ENCODE measurements at places on chromosomes 7 and 10.

- DNase-seq = no peak
Measured at GRCh38 chr10:29648114-29648982, 13.6 kb upstream of the SVIL start.

DNA sequence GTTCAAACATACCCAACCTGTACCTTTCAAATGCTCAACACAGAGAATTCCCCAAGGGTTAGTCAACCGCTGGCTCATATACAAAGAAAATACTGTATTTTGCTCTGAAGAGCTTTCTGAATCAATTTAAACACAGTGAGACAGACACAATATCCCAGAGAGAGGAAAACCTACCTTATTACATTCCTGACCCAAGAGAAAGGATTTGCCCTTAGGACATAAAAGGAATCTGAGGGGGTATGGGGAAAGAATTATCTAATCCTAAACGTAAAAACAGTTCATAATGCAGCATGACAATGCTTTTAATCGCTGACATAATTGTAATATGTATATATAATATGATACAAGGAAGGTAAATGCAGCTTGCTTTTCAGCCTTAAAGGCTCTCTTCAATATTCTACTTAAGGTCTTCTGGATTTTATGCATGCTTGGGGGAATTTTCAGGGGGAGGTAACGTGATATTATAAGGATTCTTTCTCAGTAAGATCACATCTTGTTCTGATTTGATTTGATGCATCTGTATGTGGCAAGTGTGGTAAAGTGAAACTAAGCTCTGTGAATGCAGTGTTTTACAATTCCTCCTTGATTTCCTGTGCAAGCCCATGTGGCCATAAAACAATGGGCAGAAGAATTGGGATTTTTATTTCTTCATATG is 240.5 kb downstream of the GLI3 start:
- DNase-seq = no peak

DNA sequence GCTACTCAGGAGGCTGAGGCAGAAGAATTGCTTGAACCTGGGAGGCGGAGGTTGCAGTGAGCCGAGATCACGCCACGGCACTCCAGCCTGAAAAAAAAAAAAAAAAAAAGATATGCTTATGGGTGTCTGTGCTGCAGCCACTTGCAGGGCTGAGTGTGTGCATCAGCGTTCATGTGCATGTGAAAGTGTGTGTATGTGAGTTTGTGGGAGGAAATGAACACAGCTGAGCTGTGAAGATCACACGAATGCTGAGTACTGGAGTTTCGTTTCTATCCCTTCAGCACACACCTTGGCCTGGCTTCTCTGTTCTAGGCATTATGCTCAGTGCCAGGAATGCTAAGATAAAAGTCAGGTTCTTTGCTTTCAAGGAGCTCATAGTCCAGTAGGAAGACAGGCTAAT is 12.0 kb upstream of the SVOPL start:
- no peak for DNase-seq

DNA sequence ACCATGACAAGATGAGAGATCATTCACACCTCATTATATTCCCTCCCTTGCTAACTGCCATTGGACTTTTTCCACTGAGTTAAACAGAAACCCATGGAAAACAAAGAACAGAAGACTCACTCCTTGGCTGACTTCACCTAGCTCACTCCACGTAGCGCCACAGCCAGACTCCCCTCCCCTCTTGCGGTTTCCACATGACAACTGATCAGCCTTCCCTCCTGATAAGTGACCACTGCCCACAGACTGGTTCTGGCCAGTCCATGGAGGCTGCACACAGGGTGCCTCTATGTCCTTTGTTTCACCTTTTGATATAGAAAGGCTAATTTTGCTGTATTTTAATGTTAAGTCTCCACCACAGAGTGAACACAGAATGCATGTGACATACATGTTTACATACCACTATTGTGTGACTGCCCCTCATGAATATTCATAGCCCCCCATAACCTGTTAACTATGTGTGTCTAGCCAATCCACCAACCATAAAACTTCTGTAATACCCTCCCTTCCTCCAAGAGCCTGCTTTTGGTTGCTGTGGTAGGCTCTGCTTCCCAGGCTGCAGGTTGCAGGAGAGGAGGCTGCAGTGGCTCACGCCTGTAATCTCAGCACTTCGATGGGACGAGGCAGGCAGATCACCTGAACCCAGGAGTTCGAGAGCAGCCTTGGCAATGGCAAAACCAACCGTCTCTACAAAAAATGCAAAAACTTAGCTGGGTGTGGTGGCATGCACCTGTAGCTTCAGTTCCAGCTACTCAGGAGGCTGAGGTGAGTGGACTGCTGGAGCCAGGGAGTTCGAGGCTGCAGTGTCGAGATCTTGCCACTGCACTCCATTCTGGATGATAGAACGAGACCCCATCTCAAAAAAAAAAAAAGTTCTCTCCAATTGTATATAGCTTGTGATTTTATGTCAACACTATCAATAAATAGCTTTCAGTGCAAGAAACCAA is 10.0 kb upstream of the IFIT5 start:
- no peak for DNase-seq

DNA sequence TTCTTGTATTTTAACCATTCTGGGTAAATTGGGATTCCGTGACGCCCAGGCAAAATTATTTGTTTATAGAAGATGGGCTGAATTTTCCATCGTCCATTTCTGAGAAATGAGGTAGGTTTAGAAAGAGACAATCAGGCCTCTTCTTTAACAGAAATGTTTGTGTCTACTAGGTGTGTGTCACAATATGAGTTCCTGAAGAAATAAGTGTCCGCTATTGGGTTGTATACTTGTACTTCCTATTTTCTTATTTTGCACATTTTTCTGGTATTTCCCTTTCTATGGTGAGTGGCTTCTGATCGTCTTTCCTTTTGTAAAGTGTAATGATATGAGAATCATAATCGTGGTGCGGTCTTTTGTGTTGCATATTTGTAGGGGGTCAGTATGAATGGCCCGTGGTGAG is 83.9 kb downstream of the TCF7L2 start:
- no peak for DNase-seq

GRCh38 chr7:46671108-46671769 is 750.2 kb upstream of the IGFBP3 start:
- no peak for DNase-seq

DNA sequence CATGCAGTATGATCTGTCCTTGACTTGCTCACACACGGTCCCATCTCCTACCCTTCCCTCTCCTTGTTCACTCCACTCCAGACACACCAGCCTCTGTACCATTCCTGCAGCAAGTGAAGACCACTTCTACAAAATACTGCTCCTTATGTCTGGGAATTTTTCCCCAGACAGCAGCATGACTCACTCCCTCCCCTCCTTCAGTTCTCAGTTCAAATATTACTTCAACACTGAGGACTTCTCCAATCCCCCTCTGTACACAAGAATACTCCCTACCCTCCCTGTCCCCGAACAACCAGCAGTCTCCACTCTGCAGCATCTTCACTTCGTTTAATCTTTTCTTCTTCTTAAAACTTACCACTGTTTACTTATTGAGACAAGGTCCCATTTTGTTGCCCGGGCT is 474.0 kb downstream of the GPAM start:
- DNase-seq = no peak

GRCh38 chr7:132118641-132119040 is 457.6 kb downstream of the PLXNA4 start:
- DNase-seq = no peak

DNA sequence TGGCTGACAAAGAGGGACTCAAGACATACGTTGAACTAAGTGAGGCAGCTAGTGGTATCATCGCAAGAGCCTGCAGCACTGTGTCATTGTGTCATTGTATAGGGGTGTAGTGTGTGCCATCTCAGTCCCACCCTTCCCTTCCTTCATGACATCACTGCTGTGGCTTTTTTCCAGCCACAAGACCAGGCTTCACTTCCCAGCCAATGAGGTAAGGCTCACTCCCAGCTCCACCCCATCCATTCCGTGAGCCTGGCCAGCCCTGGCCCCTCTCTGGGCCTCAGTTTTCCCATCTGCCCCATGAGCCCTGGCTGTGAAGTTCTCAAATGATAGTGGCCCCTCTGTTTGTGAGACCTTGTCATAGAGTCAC is 134.3 kb upstream of the ZMIZ1 start:
- DNase-seq = no peak

GRCh38 chr7:122352454-122352853 is 47.9 kb upstream of the FEZF1 start:
- no peak for DNase-seq

Measured in aorta (tissue), 5 donors.